ENCODE measurements at places on chromosomes 4 and X. TPM values are rescaled to one million over a fixed set of nuclear protein-coding genes. Genes with fewer than 3 reads are reported as not detected.
A peak's percentile ranks its signal among the peaks of the same experiment; 100 is the strongest.

The SLC25A31 gene
- not detected for total RNA-seq

DNA sequence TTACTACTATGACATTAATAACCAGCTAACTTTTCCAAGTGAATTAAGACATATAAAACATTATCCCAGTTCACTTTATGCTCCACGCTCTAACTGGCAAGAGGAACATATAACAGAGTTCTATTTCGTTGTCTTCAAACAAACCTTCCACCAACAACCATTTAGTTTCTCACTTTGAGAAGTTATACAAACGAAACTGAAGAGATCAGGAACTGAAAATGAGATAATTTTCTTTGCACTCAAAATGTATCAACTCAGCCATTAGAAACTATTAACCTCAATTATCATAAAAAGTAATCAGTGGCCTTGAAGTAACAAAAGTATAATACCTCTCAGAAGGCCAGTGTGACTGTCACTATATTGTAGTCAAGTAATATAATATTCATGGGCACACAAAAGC lies 70.1 kb downstream of the CHM start:
- no peak for DNase-seq

- DNase-seq = peak; percentile 97
Measured at GRCh38 chr4:6942238-6942800, 32.7 kb downstream of the TBC1D14 start.

- DNase-seq = no peak
Measured at GRCh38 chr4:151567056-151567455, 158.1 kb downstream of the FHIP1A start.

The UGT2B15 gene
- not detected for total RNA-seq

DNA sequence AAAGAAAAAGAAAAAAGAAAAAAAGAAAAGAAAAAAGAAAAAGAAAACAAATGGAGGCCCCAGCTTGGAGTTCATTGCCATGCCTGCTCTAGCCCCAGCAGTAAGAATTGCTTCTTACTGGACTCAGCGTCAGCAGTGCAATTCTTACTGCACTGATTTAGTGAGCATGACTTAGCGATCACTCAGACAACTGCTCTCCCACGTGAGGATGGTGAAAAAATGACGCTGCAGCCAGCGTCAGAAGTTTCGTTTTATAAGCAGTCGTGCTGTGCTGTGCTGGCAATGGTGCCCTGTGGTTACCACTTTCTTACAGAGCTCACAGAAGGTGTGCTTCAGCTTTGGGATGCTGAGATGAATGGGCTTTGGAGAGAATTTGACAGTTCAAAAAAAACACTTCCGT lies 68.3 kb upstream of the DDX3X start:
- DNase-seq = peak; percentile 81

The MFAP3L gene
- 8.0 TPM for total RNA-seq

DNA sequence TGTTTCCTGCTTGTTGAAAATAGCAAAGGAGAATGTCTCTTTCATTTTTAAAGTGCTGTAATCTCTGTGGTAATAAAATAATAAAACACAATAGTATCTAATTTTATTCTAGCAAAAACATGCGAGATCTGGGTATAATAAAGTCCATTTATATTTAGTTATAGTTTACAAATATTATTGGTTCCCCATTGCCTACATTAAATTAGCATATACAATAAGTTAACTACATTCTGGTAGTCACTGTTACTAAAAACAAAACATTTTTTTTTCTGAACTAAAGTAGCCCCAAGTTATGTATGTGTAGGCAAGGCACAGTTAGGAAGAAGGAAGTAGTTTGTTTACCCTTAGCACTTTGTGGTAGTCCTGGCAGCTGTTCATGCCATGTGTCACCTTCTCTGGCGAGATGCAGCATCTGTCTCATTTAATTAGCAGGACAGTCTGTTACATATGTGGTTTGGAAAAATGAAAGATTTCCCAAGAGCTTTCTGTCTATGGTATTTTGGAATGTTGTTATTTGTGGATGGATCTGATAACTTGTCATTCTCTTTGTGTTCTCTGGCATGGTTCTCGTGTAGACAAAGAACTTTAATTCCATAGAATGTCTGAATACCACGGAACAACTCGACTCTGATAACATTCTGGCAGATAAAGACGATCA lies 231.3 kb upstream of the PITX2 start:
- peak; percentile 75 for DNase-seq

Data from osteoblast (primary cell).